NCI-H187 (cell line): ENCODE measurements at places on chromosomes 6 and 20.
A peak's percentile ranks its signal among the peaks of the same experiment; 100 is the strongest.

DNA sequence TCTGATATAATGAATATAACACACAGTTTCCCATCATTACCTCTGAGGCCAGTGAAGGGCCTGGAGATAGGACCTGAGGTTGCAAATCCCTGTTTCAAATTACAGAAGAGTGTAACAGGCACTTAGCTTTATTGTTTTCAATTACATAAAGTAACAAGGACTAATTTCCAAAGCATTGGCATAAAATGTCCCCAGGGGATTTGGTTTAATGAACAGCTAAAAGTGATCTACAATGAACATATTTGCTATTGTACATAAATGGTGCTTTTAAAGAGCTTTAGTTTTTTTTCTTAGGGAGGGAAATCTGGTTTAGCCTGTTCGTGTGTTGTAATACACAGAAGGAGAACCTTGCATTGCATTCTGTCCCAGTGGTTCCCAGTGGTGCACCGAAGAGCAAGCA is 54.4 kb downstream of the HMGN3 start:
- DNase-seq = peak; percentile 41

GRCh38 chr20:51960047-51960675 is 157.8 kb upstream of the SALL4 start:
- DNase-seq = no peak

DNA sequence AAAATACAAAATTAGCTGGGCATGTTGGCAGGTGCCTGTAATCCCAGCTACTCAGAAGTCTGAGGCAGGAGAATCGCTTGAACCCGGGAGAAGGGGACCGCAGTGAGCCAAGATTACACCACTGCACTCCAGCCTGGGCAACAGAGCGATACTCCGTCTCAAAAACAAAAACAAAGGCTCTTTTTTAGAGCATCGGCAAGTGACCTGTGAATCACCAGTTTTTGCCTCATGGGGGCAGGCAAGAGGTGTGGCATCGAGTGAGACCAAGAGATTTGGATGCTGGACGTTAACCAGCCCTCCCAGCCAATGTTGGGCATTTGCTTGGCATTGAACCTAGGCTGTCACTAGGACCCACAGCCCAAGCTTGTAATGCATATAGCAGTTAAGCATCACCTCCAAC is 14.6 kb upstream of the CDK5RAP1 start:
- DNase-seq = no peak

GRCh38 chr6:25927178-25927577 is 3.3 kb downstream of the SLC17A2 start:
- no peak for DNase-seq

GRCh38 chr20:17857639-17858449 is 110.8 kb downstream of the SNX5 start:
- no peak for DNase-seq

- DNase-seq = no peak
Measured at GRCh38 chr6:1262704-1263038, 49.2 kb upstream of the FOXQ1 start.

DNA sequence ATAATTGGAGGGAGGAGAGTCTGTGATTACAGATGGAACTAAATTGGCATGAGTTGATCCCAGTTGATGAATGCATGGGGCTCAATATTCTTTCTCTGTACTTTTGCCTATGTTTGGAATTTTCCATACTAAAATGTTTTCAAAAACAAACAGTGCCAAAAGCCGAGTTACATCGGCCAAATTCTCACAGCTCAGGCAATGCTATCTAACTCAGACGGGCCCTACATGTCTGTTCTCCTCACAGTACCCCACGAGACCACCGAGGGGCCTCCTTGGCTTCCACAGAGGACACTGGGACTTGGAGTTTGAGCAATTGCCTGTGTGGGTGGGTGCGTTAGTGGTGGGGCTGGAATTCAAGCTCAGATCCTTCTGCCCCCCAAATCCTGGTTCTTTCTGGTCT is 413.2 kb downstream of the CDH26 start:
- DNase-seq = no peak

- no peak for DNase-seq
Measured at GRCh38 chr20:60139663-60140446, 181.6 kb downstream of the CDH26 start.

- no peak for DNase-seq
Measured at GRCh38 chr6:56958481-56958880, 3.6 kb downstream of the BEND6 start.

- DNase-seq = peak; percentile 16
Measured at GRCh38 chr20:31861135-31861384, 9.3 kb downstream of the DUSP15 start.

DNA sequence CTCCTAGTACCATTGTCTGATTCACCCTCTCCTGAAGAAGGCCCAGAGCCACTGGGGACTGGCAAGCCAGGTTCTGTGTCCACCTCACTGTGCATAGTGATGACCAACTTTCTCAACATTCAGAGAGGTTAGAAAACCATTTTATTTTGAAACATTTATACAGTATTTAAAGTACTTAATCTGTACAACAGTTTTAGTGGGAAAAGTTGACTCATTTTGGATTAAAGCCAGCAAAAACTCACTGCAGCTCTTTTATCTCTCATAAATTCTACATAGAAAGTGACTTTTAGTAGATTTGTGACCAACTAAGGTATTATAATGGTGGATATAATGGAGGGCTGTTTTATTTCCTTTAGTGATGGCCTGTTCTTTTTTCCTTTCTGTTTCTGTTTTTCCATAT is 9.7 kb downstream of the TULP4 start:
- no peak for DNase-seq

DNA sequence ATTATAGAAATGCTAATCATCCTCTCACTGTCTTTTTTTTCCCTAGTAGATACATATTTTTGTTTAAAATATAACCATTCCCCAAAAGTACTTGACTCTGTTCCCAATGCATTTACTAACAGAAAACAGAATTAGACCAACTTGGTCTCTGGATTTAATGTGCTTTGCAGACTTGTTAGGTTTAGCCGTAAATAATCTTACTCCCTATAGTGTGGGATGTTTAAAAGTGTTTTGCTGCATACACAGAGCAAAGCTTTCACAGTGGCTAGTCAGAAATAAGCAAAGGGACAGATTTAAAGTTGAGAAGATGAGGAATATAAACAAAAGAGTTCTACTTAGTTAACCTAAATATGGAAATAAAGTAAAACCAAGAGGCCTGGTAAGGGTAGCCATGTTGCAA is 527.5 kb downstream of the HDGFL1 start:
- no peak for DNase-seq

GRCh38 chr6:15870333-15871043 is 207.7 kb upstream of the DTNBP1 start:
- no peak for DNase-seq

DNA sequence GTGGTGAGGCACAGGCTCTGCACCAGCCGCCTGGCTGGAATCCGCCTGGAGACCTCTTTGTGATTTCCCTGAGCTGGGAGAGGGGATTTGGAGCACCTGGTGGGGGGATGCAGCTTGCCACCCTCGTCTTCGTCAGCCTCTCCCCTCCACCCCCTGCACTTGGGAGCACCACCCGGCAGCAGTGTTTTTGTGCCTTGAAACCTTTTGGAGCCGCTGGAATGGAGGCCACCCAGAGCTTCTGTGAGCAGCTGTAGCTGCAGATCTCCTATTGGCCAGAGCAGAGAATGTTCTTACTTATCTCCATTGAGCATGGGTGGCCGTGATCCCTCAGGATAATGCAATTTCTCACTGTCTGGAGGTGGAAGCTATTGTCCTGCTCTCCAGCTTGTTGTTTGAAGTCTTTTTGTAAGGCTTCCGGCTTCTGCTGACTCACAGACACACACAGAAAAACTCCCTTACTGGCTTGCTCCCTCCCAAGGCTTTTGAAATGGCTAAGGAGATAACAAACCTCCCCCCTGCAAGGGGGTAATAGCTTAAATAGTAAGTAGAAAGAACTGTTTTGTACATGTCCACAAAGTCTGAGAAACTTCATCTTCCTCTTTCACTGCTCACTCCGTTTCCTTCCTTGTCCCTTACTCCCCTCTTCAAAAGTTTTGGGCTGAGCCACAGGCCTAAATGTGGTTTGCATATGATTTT is 271.2 kb downstream of the PRL start:
- DNase-seq = no peak

- no peak for DNase-seq
Measured at GRCh38 chr6:20024978-20025377, 187.3 kb downstream of the MBOAT1 start.

- no peak for DNase-seq
Measured at GRCh38 chr6:24720131-24720603, 1.2 kb upstream of the C6orf62 start.

DNA sequence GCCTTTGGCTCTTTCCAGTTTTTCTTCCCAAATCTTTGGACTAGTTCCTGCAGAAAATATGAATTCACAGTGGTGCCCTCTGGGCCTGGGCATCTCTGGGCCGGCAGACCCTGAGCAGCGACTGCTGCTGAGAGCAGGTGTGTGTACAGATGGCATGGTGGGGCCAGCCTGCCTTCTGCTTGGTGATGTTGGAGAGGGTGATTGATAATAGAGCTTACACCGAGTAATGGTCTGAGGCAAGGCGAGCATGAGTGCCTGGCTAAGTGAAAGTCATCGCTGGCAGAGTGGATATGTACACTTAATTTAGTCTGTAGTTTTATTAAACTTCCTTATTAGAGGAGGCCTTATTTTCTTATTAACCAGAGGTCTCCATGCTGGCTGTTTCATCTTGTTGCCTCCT is 156.9 kb downstream of the CDKAL1 start:
- peak; percentile 74 for DNase-seq

DNA sequence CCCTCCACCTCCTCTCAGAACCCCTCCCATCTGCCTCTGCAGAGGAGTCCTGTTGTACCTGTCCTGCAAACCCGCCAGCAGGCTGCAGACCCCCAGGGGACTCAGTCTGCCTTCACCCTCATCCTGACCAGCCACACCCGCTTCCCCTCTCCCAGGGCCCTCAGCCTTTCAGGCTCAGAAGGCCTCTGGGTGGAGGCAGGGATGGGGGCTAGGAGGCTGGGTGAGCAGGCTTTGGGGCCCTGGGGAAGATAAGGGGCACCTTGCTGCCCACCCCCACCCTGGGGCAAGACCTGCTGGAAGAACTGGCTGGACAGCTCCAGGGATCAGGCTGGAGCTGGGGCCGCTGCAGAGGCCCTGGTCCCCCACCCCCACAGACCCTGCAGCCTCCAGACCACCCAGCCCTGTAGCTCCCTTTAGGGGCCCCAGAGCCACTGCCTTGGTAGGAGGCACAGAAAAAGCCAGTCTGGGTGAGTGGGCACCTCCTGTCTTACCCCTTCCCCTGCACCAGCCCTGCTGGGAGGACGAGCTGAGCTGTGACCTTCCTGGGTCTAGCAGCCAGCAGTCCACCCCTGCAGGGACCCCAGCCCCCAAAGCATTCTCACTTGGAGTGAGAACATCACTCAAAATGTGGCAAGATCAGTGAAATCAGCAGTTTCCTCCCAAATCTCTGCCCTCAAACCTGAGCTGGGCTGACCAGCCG is 5.2 kb downstream of the TEAD3 start:
- DNase-seq = no peak

DNA sequence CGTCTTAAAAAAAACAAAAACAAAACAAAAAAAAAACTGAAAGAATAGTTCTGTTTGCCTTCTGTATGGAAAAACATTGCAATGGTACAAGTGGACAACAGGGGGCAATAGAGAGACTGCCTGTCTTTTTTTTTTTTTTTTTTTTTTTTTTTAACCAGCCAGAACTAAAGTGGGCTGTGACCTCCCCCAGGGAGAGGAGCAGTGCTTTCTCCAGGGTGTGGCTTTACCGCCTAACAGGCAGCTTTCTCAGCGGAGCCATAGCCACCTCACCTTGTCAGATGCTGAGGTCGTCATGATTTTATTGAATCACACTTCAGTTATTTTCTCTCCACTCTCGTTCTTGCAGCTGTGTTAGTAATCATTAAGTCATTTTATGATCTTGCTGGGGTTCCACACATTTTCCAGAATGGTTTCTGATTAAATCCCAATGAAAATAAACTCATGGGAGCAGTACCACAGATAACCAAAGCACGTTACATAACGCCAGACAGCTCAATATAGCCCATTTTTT is 78.4 kb downstream of the GMPR start:
- DNase-seq = peak; percentile 38
